ENCODE measurements at places on chromosomes 2 and 18. TPM values are rescaled to one million over a fixed set of nuclear protein-coding genes. Genes with fewer than 3 reads are reported as not detected.

Gene OSBPL6
- 7.4 TPM for total RNA-seq

Gene TNFRSF11A
- 9.5 TPM for total RNA-seq

Gene MATN3
- total RNA-seq: 10.6 TPM

Gene TXNDC2
- 0.45 TPM for total RNA-seq

Gene CCDC68
- 6.5 TPM for total RNA-seq

Gene NTSR2
- not detected for total RNA-seq

Gene COL6A3
- 0.37 TPM for total RNA-seq

Gene SOCS6
- total RNA-seq: 31.4 TPM

Gene TUBB8B
- not detected for total RNA-seq

Gene CCDC74B
- total RNA-seq: 6.4 TPM

Gene STPG4
- total RNA-seq: not detected

Gene KCNE4
- 0.50 TPM for total RNA-seq

Gene RGPD3
- total RNA-seq: 0.18 TPM

Gene TPO
- total RNA-seq: not detected

Gene GAREM1
- total RNA-seq: 4.3 TPM

Gene LINC00305
- not detected for total RNA-seq

Gene PMAIP1
- 11.7 TPM for total RNA-seq

Gene FOXI3
- not detected for total RNA-seq

Gene BOLL
- total RNA-seq: not detected

Gene B3GNT7
- total RNA-seq: 2.6 TPM

Gene ALPI
- total RNA-seq: not detected

Gene PLA2R1
- total RNA-seq: 1.9 TPM

Gene IL37
- total RNA-seq: not detected

Gene TMEM37
- total RNA-seq: 2.3 TPM

Gene RAD51AP2
- not detected for total RNA-seq

Gene CELF4
- not detected for total RNA-seq

Gene AP1S3
- 32.8 TPM for total RNA-seq

Gene PLCD4
- 0.29 TPM for total RNA-seq

Gene NMUR1
- not detected for total RNA-seq

Gene SOWAHC
- total RNA-seq: 10.3 TPM

Gene NGEF
- 20.3 TPM for total RNA-seq

Gene DNER
- total RNA-seq: 12.2 TPM

Gene CHN1
- 18.9 TPM for total RNA-seq

Gene SPATA3
- total RNA-seq: not detected

Gene FSIP2
- total RNA-seq: not detected

Gene C2orf78
- total RNA-seq: not detected

Gene AOX1
- total RNA-seq: 4.7 TPM

Gene GRB14
- 4.5 TPM for total RNA-seq

Gene RAMP1
- total RNA-seq: not detected

Gene SCYGR4
- not detected for total RNA-seq

Gene ZNF396
- 0.56 TPM for total RNA-seq

Gene TTC39C
- total RNA-seq: 17.2 TPM

Gene REG3G
- total RNA-seq: not detected

Gene PCARE
- not detected for total RNA-seq

Gene PARD3B
- 1.1 TPM for total RNA-seq

Data from A549 treated with Mapracorat at 1 μM for 4 hours (cell line).